ENCODE measurements at places on chromosomes 6 and 20.

DNA sequence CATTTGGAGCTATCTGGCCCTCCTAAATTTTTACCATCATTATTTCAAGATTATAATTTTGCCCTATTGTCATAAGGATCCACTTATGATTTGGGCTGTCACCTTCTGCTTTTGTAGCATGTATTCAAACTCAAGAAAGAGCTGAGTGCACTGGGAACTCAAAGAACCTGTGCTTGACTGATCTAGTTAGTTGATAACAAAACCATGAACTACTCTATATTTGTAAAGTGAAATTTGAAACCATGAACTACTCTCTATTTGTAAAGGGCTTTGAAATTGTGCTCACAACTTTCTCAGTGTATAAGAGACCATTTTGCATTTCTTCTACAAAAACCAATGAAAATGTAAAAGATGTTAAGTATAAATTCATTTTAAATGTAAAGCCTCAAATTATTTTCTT lies 77.5 kb upstream of the POPDC3 start:
- no peak for DNase-seq

DNA sequence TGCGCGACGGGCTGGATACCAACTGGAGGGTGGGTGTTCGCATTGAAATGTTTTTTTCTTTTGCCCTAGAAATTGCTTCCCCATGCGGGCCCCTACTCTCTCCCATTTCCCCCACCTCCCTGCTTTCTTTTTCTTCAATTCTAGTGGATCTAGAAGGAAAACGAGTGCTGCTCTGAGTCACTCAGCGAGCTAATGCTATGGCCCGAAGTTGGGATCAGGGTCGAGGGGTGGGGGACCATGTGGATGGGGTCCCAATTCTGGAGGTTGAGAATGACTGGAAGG lies 71.5 kb downstream of the SOX4 start:
- no peak for DNase-seq

GRCh38 chr6:123551939-123552707 lies 84.6 kb downstream of the TRDN start:
- no peak for DNase-seq

- DNase-seq = no peak
Measured at GRCh38 chr6:146851837-146852236, 253.1 kb downstream of the ADGB start.

DNA sequence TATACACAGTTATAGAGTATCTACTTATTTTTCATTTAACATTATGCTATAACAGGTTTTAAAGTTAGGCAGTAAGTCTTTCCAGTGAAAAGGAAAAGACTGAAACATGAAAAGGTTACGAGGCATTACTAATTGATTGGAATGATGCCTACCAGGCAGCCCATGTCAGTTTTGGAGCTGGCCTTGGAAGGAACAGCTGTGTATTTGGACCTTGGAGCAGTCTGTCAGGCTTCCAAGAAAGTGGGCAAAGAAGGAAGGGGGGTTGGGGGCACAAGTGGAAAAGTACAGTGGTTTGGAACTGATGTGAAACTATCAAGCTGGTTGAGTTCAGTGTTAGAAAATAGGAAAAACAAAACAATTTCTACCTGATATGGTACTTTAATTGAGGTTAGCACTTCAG lies 41.7 kb downstream of the SLC16A10 start:
- no peak for DNase-seq

DNA sequence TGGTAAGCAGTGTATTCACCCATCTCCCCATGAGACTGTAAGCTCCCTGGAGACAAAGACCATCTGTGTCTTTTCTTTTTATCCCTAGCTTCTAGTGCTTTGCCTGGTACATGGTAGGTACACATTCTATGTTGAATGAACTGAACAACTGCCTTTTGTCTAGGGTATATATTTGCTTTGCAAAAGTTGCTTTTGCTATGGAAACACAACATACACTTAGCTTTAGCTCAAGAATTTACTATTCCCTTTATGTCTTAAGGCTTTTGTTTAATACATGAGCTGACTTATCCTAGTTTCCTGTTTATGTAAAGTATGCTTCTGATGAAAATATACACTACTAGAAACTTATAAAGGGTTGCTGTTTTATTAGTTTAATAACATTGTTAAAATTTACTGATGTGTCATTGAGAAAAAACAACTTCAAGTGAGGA lies 198.2 kb downstream of the PRL start:
- DNase-seq = no peak

DNA sequence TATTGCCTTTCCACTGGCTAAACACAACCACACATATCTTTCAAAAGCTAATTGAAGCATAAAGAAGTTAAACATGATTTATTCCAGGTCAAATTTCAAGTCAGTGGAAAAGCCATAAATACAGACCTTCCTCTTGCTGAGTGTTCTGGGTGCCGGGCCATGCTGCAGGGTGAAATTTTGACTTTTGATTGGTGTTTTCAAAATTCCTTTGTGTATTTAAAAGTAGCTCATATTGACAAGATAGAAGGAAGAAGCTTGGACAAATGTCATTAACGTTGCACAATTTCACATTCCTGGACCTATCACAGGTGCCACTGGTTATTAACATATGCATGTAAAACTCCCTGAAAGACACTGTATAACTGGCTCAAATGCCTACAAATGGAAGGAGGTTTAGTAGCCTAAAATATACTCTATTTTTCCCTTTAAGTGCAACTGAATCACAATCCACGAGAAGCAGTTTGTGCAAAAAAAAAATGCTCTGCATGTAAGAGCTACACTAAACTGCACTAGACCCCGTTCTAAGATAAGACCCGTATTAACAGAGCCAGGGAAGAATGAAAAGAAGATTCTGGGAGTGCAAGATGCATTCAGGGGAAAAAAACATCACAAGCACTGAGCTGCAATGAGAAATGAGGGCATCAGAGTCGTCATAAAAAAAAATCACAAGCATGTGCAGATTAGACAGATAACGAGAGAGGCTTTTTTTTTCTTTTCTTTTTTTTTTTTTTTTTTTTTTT lies 30.4 kb downstream of the ATXN1 start:
- DNase-seq = no peak

- no peak for DNase-seq
Measured at GRCh38 chr20:53597030-53597482, 3.4 kb upstream of the ZNF217 start.

GRCh38 chr20:44738813-44739477 lies 6.7 kb upstream of the KCNK15 start:
- DNase-seq = peak; percentile 48

- DNase-seq = no peak
Measured at GRCh38 chr6:14231501-14232280, 114.1 kb downstream of the CD83 start.

- DNase-seq = no peak
Measured at GRCh38 chr6:5167501-5167900, 82.4 kb downstream of the PPP1R3G start.

GRCh38 chr6:119171864-119172588 lies 93.6 kb upstream of the FAM184A start:
- DNase-seq = no peak

GRCh38 chr20:44728801-44729443 lies 13.8 kb downstream of the CCN5 start:
- peak; percentile 88 for DNase-seq

GRCh38 chr6:29589423-29590048 lies 4.6 kb downstream of the OR2H2 start:
- peak; percentile 23 for DNase-seq

DNA sequence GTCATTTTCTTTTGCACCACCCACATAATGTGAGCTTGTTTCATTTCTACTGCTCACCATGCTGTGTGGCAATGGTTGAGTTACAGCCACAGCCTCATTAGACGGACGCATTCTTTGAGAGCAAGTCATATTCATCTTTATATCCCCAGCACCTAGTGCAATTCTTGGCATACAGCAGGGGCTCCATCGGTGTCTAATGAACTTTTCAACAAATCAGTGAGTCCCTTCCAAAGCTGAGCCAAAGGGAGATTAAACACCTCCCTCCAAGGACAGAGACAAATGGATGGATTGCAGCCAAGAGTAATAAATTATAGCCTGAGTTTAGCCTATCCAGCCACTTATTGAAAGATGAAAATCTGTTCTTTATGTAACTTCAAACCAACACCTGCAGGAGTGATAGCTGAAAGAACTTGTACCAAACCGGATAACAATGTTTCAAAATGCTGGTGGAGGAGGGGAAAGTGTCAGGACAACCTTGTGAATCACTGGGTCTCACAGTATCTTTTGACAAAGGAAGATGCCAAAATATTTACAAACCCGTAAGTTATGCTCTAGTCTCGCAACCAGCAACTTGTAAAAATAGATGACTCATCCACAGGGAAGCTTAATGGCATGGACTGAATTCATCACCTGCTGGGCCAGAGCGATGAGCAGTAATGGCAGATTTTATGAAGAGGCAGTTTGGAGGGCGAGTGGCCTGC lies 139.0 kb downstream of the PXDC1 start:
- DNase-seq = peak; percentile 82

GRCh38 chr20:43991982-43992381 lies 77.3 kb downstream of the TOX2 start:
- no peak for DNase-seq

- DNase-seq = no peak
Measured at GRCh38 chr6:52610011-52610410, 33.2 kb upstream of the TRAM2 start.

- no peak for DNase-seq
Measured at GRCh38 chr6:47729019-47729418, 30.6 kb downstream of the ADGRF4 start.

DNA sequence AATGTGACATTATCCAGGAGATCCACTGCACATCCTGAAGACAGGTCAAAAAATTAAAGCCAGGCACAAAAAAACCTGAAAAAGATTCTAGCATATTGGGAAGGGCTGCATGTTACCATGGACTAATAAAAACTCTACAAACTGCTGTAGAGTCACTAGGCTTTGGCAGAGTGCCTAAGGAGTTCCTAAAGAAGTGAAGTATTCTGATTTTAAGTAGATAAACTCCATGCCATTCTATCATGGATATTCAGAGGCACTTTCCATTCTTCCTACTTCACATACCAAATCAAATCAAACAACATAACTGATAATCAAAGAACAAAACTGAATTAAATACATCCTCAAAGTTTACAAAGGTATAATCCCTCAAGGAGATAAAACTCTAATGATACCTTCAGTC lies 3.0 kb upstream of the MBOAT1 start:
- DNase-seq = no peak

- no peak for DNase-seq
Measured at GRCh38 chr20:1295276-1295930, 29.3 kb downstream of the SNPH start.

GRCh38 chr6:159807150-159807858 lies 7.2 kb downstream of the PNLDC1 start:
- no peak for DNase-seq

DNA sequence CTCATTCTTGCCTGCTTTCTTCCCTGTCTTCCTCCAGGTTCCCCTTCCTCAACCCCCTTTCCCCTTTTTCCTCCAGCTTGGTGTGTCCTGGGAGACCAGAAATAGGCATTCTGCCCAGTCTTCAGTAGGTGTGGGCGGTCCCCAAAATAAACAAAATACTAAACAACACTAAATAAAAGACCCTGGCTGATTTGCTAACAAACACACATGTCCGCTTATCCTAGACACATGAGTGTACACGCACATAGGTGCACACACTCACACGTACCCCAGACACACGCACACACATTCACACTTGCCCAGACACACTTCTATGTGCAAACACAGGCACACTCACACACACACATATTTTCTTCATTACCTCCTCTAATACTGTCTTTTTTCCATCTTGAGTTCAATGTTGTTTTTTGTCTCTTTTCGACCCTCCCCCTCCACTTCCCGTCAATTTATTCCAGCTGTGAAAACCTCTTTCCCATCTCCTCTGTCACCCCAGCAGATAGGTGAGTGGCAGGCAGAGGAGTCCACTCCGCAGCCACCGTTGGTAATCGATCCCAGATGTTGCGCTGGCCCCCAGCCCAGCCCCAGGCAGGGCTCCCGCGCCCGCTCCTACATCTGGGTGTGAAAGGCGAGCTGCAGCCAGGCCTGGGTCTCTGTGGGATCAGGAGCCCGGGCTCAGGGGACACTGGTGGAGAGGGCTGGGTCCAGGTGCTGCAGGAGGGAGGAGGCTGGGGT lies 56.9 kb upstream of the FOXP4 start:
- DNase-seq = no peak

DNA sequence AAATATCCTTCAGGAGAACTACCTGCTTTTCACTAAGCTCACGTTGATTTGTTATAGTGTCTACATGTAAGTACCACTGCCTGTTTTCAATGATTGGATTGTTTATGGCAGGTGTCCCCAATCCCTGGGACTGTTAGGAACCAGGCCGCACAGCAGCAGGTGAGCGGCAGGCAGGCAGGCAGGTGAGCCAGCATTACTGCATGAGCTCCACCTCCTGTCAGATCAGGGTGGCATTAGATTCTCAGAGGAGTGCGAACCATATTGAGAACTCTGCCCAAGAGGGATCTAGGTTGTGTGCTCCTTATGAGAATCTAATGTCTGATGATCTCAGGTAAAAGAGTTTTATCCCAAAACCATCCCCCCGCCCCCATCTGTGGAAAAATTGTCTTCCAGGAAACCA lies 303.3 kb downstream of the EYA4 start:
- DNase-seq = peak; percentile 29

DNA sequence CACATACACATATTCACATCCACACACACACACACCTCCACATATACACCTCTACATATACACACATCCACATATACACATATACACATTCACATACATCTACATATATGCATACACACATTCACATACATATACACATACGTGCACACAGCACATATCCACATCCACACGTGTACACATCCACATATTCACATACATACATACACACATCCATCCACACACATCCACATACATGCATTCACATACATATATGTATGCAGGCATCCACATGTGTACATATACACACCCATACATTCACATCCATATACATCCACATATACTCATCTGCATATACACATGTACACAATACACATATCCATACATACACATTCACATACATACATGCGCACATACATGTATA lies 25.6 kb upstream of the NKX2-2 start:
- DNase-seq = no peak

GRCh38 chr20:12860619-12861247 lies 148.0 kb upstream of the SPTLC3 start:
- no peak for DNase-seq

- no peak for DNase-seq
Measured at GRCh38 chr6:162256361-162256760, 471.2 kb downstream of the PRKN start.

GRCh38 chr20:24745617-24746350 lies 203.3 kb upstream of the CST7 start:
- DNase-seq = no peak
